ENCODE measurements at places on chromosomes 13 and 19.

DNA sequence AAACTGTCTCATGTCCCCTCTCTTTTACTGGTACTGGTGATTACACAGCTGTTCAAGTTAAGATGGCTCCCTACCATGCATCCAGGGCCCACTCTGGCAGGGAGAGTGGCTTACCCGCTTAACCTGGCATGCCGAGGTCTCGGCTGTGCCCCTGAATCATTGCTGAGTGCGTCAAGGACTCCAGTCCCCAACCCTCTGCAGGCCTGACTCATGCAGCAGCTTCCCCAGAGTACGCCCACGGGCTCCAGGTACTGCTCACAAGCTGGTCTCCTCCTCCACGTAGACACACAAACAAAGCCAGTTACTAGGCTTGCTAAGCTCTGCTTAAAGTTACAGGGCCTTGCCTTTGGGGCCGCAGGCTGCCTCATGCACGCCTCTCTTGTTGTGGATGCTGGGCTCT is 447.4 kb downstream of the COG6 start:
- DNase-seq = peak; percentile 5

DNA sequence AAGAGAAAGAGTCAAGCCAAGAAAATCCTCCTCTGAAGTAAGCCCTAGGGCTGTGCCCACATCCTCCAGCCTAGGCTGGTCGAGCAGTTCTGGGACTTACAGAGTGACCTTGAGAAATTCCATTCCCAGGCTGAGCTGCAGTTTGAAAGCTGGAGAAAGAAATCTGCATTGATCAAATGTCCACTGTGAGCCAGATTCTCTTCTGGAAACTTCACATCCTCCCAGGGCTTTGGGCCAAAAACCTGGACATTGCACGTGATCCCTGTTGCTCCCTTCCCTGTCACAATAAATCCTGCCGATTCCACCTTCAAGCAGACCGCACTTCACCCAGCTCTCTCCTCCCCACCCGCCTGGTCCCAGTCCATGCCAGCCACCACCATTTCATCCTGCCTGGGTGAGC is 15.7 kb downstream of the TMEM143 start:
- DNase-seq = no peak

DNA sequence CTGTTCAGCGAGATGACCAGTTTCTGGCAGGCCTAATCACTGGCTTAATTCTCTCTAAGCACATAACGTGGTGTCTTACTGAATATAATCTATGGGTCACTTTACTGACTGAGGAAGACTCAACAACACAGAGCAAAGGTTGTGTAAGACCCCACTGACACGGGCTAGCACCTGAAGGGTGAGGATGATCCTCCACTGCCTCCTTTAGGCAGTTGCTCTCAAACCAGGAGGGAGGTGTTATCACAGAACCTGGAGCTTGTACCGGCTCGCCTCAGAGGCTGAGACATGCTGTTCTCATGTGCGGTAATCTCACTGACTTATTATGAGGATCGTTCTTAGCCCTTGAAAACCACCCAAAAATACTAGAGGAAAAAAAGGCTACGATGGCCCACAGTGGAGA is 28.3 kb downstream of the RCBTB2 start:
- no peak for DNase-seq

DNA sequence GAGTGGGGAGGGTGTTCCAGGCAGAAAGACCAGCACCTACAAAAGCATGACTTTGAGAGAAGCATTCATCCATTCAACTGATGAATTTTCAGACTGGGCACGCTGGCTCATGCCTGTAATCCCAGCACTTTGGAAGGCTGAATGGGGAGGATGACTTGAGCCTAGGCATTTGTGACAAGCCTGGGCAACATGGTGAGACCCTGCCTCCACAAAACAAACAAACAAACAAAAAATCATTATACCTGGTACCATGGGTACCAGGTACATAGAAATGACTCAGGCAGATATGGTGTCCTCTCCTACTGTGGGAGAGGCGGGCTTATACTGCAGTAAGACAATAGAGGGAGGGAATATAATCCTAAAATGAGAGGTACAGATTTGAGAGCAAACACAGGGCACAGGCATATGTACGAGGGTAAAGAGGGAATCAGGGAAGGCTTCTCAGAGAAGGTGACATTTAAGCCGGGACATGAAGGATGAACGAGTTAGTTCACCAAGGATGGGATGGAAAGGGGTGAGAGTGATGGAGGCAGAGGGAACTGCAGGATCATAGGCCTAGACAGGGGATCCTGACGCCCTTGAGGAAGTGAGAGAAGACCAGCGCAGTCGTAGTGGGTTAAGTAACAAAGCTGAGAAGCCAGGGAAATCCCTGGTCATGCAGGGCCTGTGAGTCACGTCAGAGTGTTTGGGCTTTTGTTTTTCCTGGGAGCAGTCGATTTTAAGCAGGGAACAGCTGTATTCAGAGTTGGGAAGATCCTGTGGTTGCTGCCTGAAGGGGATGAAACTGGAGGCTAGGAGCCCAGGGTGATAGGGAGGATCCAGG is 2.9 kb downstream of the CYP2S1 start:
- peak; percentile 73 for DNase-seq

- no peak for DNase-seq
Observed at GRCh38 chr13:62357887-62358645, 942.4 kb upstream of the PCDH20 start.

- no peak for DNase-seq
Observed at GRCh38 chr13:112034231-112034630, 32.7 kb upstream of the SOX1 start.

Measured in AG08396 (cell line).